ENCODE measurements at places on chromosomes 5 and 9. TPM values are rescaled to one million over a fixed set of nuclear protein-coding genes. Genes with fewer than 3 reads are reported as not detected.

DNA sequence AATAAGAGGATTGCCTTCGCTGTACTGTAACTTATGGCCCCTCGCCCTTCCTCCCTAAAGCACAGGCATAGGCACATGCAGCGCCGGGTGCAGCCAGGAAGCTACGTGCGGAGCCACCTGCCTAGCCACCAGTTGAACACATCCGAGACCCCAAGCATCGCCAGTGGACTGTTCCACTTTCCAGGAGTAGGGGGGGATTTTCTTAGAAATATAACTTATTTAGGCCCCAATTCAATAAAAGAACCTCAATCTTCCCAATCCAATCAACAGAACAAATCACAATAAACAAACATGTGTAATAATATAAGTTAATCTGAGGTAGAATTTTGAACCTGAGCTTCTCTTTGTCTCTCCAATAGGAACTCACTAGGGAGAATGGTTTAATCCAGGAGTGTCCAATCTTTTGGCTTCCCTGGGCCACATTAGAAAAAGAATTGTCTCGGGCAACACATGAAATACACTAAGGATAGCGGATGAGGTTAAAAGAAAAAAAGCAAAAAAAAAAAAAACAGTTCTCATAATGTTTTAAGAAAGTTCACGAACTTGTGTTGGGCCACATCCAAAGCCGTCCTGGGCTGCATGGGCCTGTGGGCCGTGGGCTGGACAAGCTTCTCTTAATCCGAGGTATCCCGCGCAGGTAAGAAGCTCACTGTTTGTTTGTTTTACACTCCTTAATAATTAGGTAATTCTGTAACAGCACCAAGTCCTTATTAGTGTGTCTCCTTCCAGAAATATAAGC, 22.0 kb upstream of the NIPBL start:
- no peak for DNase-seq

Gene TEX53
- not detected for total RNA-seq

Gene GPR107
- total RNA-seq = 20.6 TPM

GRCh38 chr5:1038417-1039209, 30.0 kb downstream of the NKD2 start:
- DNase-seq = no peak

DNA sequence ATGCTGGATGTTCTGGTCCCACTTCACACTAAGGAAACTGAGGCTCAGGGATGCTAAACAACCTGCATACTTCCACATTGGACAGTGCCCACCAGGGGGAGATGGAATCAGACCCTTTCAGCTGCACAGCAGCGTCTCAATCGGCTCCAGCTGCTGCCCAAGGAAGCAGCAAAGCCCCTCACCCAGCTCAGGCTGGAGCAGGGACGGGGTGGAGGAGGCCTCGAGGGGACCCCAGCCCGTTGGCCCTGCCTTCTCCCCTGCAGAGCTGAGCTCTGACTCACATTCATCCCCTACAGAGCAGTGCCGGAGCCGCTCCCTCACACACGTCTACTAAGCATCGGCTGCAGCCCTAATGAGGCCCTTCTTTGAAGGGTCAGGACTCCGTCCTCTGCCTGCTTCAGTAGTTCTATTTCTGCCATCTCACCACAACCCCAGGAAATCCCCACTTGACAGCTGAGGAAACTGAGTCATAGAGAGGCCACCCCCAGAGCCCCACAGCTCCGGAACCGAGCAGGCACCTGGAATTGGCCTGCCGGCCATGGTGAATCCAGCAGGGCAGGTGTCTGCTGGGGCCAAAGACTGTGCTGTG, 21.5 kb upstream of the SUSD3 start:
- DNase-seq = no peak

Gene GM2A
- 23.2 TPM for total RNA-seq

Gene SRA1
- total RNA-seq = 77.8 TPM

Gene GGTA1
- total RNA-seq = not detected

Gene C1QTNF3
- total RNA-seq = 0.69 TPM

GRCh38 chr9:115944166-115944948, 209.2 kb upstream of the PAPPA start:
- DNase-seq = peak; percentile 97

DNA sequence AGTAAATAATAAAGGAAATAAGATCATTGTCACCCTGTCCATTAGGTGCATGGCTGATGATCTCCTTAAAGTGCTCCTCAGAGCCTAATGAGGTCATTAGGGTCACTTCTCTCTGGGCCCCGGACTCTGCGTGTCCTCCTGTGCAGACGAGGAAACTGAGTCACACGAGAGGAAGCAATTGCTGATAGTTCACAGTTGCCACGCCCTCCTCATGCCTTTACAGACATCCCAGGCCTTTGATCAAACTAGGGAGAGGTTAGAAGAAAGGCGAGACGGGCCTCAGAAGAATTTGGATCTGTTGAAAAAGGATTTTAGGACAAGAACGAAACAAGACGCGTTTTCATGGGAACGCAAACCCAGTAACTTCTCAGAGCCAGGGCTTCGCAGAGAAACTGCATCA, 32.0 kb upstream of the MSX2 start:
- DNase-seq = no peak

Gene GPX8
- total RNA-seq = 61.1 TPM

GRCh38 chr5:164687391-164687790, 1182.0 kb downstream of the MAT2B start:
- DNase-seq = no peak

DNA sequence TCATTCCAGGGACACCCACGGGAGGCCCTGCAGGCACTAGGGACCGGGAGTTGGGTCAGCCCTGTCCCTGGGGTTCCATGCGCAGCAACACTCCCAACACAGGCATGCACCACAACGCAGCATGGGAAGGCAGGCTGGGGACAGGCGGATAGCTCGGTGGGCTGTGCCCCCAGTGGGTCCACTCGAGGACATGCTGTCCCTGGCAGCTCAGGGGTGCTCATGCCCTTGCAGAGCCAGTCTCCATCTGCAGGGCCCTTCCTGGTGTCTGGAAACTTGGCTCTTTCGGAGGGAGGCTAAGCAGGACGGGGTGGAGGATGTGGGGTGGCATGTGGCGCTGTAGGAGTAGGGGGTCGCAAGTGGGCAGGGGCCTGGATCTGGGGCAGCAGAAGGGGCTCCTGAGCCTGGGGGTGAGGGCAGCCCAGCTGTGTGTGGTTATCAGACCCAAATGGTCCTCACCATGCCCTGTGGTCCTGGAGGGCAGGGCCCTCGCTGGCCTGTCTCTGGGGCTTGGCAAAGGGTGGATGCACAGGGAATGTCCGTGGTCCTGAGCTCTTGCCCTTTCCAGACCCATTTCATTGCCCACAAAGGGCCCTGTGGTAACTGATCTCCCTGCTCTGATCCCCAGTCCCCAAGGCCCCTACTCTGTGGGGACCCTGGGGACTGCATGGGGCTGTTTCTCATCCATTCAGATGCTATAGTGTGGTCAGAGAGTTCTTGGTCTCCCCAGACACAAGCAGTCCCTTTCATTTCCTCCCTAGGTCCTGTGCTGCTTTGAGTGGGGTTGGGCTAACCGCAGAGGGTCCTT, 90.3 kb upstream of the PHYKPL start:
- no peak for DNase-seq

GRCh38 chr5:100777680-100778300, 125.3 kb downstream of the ST8SIA4 start:
- DNase-seq = peak; percentile 38

DNA sequence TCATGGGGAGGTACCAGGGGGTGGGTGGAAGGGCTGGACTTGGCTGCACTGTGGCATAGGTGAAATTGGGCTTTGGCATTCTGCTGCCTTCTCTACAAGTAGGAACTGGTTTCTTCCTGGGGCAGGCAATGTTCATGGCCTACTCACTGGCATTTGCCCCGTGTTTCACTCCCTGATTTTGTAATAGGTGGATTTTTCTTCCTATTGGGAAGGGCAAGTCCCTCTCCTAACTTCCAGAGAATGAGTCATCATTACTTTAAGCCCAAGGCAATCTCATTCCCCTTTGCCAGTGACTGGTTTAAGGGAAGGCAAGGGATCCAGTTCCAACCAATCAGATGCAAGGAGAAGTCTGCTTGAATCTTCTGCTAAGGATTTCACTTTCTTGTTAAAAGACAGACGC, 67.9 kb upstream of the ANKRD55 start:
- DNase-seq = no peak

DNA sequence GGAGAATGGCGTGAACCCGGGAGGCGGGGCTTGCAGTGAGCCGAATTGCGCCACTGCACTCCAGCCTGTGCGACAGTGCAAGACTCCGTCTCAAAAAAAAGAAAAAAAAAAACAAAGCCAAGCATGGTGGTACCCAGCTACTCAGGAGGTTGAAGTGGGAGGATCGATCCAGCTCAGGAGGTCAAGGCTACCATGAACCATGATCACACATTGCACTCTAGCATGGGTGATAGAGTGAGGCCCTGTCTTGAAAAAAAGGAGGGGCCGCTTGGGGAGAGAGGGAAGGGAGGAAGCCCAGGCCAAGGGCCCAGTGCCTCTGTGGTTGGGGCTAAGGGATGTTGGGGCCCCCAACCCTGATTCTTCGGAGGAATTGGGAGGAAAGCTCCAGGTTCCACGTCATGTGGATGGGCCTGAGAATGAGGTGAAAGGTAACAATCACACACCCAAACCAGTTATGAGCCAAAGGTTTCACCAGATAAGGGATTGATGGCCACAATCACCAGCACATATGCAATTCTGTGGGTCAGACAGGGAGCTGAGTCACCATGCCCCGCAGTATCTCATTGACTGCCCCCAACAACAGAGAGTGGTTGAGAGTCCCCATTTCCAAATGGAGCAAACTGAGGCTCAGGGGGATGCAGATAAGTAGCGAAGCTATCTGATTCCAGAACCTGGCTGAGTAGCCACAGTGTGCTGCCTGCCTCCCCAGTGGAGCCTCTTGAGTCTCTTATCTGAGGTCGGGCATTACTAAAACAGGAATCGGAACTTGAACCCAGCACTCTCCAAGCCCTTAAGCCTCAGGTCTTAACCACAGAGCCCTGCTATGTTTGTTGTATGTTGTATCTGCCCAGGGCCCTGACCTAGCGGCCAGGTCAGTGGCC, 20.5 kb downstream of the SWI5 start:
- no peak for DNase-seq

Gene DAB2
- 0.14 TPM for total RNA-seq

GRCh38 chr5:148826053-148826738, at the start of gene ADRB2:
Gene ADRB2, plus strand, starts transcription at chr5:148826611. Its CDS starts 221 bp downstream, at chr5:148826832.
- peak; percentile 86 for DNase-seq

DNA sequence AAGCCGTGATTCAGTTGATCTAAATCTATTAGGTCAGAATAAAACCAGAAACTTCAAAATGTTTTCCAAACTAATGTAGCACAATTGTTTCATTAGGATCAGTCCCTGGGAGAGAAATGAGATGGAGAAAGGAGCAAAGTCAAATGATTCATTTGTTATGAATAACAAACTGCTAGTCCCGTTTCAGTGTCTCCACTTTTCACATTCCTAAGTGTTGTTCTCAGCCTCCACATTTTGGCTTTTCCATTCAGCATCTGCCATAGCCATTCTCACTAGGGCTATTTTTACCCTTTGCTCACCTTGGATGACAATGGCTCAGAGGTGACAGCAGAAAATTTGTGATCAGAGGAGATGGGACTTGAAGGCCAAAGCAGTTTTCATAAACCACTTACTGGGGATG, 314.1 kb upstream of the KIF2A start:
- DNase-seq = no peak
